HFFc6 (cell line): ENCODE measurements at places on chromosomes 11 and 22. TPM values are rescaled to one million over a fixed set of nuclear protein-coding genes. Genes with fewer than 3 reads are reported as not detected.

DNA sequence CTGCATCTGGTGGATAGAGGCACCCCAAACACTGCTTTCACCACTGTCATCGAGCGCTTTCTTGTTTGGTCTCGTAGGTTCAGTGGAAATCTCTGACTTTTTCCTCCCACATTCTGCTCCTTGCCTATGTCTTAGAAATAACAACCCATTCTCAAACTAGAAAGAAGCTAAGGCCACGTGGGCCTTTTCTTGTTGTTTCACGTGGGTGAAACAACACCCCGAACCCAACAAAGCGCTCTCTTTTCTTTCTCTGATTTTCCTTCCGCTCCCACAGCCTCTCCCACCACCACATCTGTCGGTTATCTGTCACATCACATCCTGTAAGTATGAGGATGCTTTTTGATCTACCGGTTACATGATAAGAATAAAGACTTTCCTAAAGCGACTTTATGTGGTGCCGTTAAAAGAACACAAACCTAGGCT lies 77.1 kb downstream of the LINC01488 start:
- DNase-seq = no peak

DNA sequence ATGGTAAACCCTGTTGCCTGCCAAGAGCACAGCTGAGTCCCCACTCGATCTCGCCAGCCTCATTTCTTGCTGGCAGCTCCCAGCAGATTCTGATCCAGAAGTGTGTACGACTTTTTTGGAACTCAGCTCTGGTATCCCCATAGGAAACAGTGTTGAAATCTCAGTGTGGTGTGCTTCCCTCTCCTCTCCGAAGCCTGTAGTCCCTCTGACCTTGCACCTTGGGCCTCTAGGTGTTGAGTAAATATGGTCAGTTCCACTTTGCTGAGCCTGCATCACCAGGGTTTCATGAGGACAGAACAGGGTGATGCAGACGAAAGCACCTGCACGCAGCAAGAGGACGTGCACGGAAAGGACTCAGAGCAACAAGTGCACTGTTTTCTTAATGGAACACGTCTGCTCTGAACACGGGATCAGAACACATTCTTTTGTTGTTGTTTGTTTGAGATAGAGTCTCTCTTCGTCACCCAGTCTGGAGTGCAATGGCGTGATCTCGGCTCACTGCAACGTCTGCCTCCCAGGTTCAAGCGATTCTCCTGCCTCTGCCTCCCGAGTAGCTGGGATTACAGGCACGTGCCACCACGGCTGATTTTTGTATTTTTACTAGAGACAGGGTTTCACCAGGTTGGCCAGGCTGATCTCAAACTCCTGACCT lies 3.8 kb upstream of the CPT1A start:
- DNase-seq = no peak

- peak; percentile 15 for DNase-seq
These were observed 1.1 kb downstream of the TTLL12 start for GRCh38 chr22:43185860-43186261.

GRCh38 chr11:19742588-19743292 lies 30.1 kb downstream of the NAV2 start:
- peak; percentile 77 for DNase-seq

DNA sequence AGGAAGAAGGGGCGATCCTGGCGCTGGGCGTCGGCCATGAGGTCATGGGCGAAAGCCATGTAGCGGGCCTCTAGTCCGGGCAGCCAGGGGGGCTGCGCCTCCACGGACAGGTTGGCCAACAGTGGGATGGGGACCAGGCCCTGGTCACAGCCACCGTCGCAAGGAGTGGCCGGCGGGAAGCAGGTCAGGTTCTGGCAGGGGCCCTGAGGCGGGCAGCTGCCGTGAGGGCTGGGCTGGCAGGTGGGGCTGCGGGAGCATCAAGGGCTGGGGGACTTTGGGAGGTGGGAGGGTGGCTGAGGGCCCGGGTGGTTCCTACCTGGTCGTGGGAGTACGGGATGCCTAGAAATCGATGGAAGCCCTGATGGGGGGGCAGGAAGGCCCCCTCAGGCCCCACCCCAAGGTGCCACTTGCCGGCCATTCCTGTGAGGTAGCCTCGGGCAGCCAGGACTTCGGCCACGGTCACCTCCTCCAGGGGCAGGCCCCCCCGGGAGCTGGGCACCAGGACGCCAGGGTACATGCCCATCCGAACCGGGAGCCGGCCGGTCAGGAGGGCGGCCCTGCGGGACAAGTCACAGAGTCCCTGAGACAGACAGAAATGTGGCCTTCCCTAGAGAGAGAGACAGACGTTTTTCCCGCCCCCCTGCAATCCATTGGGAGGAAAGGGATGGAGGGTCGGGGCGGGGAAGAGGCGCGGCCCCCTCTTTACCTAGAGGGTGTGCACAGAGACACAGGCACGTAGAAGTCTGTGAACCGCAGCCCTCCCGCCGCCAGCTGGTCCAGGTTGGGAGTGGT lies 906 bp downstream of the ARSA start:
- DNase-seq = no peak

- DNase-seq = no peak
These were observed 45.3 kb upstream of the ACCSL start for GRCh38 chr11:44002191-44003093.

DNA sequence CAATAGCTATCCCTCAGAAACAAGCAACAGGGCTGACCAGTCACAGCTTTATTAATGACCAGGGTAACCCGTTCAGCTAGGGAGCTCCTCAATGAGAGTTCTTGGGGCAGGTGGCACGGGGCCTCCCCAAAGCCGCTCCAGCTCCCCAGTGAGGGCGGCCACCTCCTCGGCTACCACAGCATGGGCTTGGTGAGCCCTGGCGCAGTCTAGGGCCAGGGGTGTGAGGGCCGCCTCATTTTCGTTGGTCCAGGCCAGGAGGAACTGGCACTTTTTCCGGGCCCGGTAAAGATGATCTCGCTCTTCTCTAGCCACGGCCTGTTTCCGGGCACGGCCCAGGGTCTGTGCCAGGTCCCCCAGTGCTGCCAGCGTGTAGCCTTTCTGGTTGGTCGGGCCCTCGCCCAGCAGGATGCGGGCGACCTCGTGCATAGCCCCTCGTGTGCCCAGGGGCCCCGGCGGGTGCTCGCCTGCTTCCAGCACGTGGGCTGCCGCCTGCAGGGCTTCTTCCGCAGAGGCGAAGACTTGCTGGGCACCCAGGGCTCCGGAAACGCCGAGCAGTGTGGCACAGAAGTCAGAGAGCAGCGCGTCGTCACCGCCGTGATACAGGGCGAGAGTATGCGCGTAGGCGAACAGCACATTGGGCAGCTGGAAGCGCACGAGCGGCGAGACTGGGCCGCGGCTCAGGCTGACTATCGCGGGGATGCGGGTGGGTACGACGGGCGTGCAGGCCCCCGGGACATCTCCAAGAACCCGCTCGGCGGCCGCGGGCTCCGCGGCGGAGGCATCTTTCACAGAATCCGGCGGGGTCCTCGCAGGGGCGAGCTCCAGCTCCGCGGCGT lies 913 bp downstream of the ZNHIT2 start:
- peak; percentile 41 for DNase-seq

DNA sequence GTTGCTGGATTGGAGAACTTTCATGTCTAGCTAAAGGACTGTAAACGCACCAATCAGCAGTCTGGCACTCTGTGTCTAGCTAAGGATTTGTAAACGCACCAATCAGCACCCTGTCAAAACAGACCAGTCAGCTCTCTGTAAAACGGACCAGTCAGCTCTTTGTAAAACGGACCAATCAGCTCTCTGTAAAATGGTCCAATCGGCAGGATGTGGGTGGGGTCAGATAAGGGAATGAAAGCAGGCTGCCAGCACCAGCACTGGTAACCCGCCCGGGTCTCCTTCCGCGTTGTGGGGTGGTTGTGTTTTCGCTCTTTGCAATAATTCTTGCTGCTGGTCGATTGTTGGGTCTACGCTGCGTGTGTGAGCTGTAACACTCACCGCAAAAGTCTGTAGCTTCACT lies 11.3 kb downstream of the MYO18B start:
- DNase-seq = no peak

DNA sequence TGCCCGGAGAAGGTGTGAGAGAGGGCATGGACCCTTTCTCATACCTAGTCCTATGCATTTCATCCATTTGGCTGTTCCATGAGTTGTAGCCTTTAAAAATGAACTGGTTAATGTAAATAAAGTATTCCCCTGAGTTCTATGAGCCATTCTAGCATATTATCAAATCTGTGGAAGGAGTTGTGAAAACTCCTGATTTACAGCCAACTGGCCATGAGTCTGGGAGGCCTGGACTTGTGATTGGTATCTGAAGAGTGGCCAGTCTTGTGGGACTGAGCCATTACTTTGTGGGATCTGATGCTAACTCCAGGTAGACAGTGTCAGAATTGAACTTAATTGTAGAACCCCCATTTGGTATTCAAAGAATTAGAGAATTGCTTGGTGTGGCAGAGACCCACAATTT lies 48.4 kb downstream of the FAM118A start:
- no peak for DNase-seq

DNA sequence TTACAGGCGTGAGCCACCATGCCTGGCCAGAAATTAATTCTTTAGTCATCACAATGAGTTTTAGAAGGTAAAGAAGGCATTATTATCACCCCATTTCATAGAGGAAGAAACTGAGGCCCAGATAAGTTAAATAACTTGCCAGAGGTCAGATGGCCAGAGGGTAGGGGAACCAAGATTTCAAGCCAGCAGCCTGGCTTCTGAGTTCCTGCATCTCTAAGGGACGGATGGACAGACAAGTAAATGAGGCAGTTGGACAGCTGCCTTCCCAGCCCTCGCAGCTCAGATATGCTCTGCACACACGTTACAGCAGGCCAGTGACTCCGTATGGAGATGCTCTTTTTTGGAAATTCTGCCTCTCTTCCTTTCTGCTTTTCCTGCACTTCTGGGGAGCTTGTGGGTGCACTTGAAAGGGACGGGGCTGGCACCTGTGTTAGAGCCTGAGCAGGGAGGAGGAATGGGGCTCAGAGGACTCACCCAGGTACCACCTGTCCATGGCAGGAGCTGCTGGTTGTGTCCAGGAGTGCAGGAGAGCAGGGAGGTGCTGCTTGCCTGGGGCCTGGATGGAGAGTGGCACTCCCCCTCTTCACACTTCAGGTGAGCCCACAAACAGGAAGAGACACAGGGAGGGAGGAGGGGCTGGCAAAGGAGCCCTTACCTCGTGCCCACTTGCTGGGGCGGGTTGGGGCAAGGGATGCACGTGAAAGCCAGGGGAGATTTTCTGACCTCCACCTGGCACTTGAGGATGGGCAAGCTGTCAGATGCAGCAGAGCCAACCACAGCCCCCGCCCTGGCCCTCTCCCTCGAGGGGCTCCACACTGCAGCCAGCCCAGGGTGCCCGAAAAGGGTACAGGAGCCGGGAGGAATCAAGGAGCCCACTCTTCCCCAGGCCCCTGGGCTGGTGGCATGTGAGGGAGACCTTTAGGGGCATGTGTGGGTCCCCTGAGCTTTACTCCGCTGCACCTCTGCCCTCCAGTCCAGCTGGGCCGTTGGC lies 3.3 kb upstream of the FXYD2 start:
- no peak for DNase-seq

DNA sequence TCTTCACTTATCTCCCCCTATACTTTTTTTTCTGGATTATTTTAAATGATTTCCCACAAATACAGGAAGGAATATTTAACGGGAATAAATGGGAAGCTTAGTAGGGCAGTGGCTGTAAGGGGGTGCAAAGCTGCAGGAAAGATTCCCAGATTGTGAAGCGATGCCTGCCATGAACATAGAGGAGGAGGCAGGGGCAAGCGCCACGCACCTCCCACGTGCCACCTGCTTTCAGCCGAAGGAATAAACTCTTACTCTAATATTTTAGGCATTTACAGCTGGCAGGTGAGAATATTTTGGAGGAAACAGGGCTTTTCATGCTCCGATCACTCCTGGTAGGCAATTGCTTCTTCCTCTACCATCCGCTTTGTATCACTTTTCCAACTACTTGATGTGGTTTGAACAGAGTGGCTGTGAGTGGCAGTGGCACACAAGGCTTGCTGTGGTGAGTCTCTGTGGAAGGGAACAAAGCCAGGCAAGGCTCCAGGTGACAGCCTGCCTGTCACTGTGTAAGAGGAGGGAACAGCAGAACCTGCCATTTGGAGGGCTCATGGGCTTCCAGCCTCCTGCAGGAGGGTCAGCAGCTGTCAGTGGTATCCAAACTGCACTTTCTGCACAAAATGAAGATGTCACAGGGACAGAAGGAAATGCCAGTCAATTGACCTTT lies 54.5 kb upstream of the PLET1 start:
- DNase-seq = no peak

DNA sequence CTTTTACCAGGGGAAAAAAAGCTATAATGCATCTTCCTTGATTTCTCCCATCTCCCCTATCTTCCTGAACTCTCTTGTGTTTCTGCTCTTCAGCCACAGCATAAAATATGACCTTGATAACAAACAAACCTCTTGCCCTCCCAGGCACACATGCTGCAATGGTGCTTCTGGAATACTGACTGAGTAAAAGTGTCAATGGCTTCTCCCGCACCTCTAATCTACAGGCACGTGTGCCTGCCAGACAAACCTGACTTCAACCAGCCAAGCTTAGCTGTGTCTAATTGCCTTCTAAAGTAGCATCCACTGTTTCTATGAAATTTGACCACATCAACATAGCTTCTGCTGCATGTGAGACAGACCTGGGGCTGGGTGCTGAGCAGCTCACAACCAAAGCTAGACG lies 12.7 kb downstream of the OPCML start:
- DNase-seq = no peak

- no peak for DNase-seq
These were observed 29.8 kb downstream of the SGSM3 start for GRCh38 chr22:40400159-40400558.

The OTOG gene
- not detected in 3 replicates for total RNA-seq

GRCh38 chr11:100876815-100877520 lies 189.9 kb downstream of the ARHGAP42 start:
- DNase-seq = peak; percentile 91

The LGALS12 gene
- not detected in 3 replicates for total RNA-seq

DNA sequence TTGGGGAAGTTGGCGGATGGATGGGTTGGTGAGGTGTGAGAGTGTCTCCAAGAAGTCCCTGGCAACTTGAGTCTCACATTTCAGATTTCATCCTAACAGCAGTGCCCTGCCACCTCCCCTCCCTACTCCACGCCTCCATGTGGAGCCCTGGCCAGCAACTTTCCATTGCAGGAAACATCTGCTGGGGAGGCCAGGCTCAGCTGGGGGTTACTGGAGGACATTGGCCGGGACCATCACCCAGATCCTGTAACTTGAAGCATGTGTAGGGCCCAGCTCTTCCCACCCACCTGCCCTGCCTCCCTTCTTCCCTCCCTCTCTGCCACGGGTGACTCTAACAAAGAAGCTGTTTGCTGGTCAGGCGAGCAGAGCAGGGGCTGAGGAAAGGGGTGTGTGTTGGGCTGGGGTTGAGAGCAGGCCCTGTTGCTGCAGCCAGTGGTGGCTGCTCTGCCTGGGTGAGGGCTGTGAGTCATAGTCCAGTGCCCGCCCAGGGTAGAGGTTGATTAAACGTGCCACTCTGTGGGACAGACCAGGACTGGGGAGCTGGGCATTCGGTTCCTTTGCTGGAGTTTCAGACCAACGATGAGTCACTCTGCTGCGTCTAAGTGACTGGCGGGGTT lies 64.0 kb downstream of the SCN3B start:
- DNase-seq = peak; percentile 74

The CBLIF gene
- not detected in 3 replicates for total RNA-seq
